ENCODE measurements at places on chromosomes 1 and 21.
A peak's percentile ranks its signal among the peaks of the same experiment; 100 is the strongest.

DNA sequence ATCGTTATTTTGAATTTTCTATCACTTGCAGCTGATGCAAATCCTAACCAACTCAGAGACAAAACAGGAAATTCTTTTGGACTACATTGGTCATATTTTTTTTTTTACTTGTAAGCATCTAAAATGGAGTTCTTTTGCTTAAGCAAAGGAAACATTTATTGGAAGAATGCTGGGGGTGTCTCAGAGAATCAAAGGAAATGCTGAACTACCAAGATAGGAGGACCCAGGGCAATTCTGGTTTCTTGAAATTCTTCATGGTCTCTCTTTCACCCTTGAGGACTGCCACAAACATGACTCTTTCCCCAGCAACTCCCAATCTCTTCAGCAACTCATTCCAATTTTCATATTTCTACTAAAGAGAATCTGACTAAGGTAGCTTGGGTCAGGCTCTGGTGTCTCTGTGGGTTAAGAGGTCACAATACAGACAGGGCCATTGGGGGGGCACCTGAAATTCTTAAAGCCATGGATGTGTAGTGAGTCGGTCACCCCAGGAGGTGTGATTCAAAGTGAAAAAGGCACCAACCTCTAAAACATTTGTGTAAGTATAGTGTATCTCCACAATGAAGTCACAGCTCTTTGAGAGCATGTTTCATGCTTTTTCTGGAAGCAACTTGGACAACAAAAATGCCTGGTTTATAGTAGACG lies 171.1 kb upstream of the FGGY start:
- no peak for DNase-seq

DNA sequence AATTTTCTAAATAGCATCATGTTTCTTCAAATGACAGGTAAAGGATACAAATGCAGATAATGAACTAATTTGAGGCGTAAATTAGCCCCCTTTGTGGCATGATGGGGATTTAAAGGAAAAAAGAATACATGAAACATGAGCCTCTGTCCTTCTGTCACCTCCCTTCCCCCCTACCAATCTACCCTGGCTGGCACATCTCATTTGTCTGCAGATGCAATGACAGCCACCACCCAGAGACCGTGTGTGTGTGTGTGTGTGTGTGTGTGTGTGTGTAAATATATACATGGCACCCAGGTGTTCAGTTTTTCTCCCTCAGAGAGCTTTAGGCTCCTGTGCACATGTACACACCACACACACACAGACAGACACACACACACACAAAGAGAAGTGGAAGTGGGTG lies 451.1 kb downstream of the RWDD3 start:
- DNase-seq = no peak

GRCh38 chr1:32733582-32734321 lies 31.2 kb upstream of the SYNC start:
- peak; percentile 71 for DNase-seq

- DNase-seq = no peak
These were observed 619.5 kb downstream of the MATN1 start for GRCh38 chr1:30103708-30104411.

DNA sequence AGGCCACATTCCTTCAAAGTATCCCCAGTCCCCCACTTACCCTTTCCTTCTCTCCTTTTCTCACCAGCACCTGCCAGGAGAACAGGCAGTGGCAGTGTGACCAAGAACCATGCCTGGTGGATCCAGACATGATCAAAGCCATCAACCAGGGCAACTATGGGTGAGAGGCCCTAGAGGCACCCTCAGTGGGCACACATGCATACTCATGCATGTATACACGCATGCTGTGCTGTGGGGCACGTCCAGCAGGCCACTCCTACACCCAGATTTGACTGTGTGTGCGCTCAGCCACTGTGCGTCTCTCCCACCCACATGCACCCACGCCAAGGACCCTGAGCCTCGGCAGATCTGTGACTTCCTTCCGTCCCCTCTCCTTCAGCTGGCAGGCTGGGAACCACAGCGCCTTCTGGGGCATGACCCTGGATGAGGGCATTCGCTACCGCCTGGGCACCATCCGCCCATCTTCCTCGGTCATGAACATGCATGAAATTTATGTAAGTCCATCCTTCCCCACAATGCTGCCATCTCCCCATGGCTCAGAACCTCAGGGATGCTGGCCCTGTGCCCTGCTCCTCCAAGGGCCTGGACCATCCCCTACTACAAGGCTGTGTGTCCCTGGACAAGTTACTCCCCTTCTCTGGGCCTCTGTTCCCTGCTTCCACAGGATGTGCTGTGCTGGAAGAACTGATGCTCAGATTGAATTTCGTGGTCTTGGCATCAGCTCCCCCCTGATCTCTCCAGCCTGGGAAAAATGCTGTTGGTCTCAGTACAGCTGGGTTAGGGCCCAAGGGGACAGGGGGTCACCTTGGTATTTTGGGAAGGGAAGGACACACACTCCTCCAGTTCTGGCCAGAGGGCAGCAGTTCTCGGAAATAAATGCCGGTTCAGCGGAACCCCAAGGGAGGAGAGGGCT lies 7.0 kb downstream of the TINAGL1 start:
- DNase-seq = no peak
